ENCODE measurements at places on chromosomes 11 and 22.

- DNase-seq, result no peak
Observed at GRCh38 chr11:130192845-130193267, 33.3 kb downstream of the ST14 start.

GRCh38 chr11:46916286-46917108, 1.9 kb downstream of the LRP4 start:
- DNase-seq, result no peak

DNA sequence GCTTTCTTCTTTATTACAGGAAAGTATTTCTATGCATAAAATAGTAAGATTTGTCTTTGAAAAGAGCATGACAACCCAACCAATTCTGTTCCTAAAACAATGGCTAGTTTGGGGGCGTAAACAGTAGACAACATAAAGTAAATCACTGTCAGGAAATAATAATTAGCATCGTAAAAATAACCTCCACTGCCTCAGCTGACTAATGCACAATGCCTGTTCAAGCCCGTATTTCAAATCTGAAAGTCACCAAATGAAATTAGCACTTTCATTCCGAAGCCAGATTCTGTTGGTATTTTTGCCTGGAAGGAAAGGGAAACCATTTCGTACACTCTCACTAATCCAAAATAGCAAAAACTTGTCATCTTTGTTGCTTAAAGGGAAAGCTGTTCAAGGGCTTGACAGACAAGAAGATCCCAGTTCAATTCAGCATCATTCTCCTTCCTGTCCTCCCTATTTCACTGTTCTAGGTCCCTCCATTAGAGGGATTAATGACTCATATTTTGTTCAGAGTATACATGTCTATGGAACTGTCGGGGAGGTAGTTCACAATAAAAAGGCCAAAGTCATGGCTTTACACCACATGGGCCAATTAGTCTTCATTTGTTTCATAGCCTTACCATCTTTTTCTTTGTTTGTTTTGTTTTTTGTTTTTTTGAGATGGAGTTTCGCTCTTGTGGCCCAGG, 154.7 kb downstream of the CADM1 start:
- no peak for DNase-seq

- no peak for DNase-seq
Observed at GRCh38 chr11:116910378-116910777, 73.0 kb upstream of the APOA1 start.

DNA sequence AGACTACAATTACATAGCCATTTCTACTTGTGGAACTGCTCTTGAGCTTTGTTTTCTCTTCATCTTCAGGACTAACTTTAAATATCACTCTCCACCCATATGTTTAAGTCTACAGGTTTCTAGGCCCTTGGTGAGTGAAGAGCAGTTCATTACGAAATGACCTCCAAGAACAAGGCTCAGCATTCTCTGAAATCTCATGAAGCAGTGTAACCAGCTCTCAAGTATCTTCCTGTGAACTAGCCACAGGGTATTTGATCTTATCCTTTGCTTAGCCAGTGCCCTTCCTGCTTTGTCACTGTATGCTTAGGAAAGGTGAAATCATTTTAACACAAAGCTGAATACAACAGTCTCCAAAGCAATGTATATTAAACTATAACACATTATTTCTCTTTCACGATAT, 20.4 kb upstream of the LYVE1 start:
- no peak for DNase-seq
